COR-L47 (cell line): ENCODE measurements at places on chromosomes 4 and X.

DNA sequence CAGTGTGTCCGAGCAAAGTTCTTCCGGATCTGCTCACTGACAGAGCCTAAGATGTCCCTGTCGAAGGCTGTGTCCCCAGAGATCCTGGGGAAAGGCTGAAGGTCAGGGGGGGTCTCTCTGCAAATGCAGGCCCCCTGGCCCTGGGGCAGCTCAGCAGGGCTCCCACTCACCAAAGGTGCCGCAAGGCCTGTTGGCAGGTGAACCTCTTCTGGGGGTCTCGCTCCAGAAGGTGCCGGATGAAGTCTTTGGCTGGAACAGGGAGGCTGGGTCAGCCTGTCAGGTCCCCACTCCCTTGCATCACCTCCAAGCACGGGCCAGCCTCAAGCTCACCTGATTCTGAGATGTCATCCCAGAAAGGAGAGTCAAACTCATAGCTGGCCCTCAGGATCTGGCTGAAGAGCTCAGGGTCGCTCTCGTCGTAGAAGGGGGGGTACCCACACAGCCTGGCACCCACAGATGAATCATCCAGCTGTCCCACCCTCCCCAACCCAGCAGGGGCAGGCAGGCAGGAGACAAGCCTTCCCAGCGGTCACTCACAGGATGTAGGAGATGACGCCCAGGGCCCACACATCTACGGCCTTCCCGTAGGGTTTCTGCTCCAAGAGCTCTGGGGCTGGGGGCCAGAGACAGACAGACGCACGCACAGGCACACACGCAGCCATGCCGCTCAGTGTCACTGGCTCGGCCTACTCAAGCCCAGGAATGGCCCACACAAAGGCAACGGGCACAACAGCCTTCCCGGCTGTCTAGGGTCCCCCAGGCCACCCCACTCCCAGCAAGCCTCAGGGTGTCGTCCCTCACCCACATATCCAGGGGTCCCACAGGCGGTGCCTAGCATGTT, 2.6 kb downstream of the PNCK start:
- no peak for DNase-seq

DNA sequence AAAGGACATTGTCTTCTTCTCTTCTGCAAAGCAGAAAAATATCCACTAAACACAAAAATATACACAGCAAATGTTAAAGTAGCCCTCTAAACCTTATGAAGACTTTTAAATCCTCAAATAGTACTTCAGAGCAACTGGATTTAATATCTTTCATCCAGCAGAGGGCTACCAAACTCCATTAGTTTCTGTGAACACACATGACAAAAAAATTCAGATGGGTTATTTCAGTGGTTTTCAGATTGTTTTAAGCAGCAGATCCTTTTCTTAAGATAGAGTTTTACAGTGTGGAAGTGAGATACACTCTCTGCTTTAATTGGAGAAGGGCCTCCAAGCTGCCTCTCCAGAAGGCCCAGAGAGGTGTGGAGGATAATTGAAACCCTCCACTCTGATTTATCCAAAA, 56.7 kb downstream of the ANK2 start:
- peak; percentile 23 for DNase-seq

DNA sequence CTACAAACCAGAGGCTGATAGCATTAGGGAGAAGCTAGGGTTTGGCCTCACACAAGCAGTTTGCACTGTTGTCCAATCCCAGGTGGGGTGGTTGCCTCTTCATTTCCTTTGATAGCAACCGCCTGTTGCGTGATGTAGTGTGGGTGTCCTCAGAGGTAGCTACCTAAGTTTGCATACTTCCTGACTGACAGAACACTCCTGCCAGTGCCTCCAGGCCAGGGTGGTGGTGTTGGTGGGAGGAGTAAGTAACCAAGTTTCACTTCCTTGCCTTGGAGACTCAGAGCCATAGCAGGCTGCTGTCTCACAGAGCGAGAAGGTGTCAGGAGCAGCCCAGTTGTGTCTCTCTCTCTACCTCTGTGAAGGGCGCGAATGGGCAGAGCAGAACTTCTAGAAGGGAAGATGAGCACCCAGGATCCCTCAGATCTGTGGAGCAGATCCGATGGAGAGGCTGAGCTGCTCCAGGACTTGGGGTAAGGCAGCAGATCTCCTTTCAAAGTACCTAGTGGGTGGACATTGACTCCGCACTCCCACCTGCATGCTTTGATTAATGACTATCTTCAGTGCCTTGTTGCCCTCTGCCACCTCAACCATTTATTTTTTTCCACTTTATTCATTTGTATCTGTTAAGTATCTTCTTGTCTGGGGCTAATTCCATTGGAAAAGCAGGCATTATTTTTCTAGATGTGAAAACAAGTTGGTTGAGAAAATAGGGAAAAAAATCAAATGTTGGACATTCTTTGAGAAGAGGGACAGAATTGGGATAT, at the start of gene DAPP1:
Gene DAPP1, plus strand, starts transcription at position 283 of the 764 bp plus-strand sequence. Its CDS starts 87 bp downstream, at position 370.
- no peak for DNase-seq

GRCh38 chr4:38314663-38315062, 349.3 kb upstream of the KLF3 start:
- DNase-seq, result peak; percentile 32

- no peak for DNase-seq
These were observed 225.2 kb upstream of the ZFP42 start for GRCh38 chr4:187770345-187770744.

DNA sequence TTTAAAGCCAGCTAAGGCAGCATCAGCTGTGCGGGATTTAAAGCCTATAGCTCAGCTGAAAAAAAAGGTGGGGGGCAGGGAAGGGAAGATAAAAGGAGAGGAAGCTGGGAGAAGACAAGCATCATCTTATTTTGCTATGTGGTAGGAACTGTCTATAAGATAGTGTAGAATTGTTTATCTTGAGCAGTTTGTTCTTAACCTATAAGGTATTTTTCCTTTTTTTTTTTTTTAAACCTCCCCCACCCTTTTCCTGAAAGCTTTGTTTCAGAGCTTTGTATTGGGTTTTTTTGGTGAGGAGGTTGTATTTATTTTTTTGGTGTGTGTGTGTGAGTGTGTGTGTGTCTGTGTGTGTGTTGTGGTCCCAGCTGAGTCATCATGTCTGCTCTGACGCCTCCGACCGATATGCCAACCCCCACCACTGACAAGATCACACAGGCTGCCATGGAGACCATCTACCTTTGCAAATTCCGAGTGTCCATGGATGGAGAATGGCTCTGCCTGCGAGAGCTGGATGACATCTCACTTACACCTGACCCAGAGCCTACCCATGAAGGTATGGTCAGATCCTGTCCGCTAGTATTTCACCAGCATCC, 531 bp downstream of the RUFY3 start:
- peak; percentile 66 for DNase-seq

DNA sequence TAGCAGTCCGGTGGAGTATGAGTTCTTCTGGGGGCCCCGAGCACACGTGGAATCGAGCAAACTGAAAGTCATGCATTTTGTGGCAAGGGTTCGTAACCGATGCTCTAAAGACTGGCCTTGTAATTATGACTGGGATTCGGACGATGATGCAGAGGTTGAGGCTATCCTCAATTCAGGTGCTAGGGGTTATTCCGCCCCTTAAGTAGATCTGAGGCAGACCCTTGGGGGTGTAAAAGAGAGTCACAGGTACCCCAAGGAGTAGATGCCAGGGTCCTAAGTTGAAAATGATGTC, 852 bp downstream of the MAGEH1 start:
- DNase-seq, result no peak

DNA sequence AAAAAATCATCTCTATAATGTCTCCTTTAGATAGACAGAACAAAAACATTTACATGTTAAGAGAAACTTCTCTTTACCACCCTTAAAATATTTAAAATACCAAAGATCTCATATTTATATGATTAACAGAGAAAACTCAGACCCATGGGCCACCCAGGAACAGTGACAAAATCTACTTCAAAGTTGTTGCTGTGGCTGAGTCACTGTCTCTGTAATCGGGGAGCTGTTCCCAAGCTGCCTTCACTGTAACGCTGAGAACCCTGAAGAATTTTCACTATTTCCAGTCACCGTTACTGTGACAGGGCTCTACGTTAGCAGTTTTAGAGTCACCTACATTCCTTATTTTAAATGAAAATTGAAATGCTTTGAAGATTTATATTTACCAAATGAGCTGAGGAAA, 9.0 kb upstream of the DAPP1 start:
- DNase-seq, result no peak

DNA sequence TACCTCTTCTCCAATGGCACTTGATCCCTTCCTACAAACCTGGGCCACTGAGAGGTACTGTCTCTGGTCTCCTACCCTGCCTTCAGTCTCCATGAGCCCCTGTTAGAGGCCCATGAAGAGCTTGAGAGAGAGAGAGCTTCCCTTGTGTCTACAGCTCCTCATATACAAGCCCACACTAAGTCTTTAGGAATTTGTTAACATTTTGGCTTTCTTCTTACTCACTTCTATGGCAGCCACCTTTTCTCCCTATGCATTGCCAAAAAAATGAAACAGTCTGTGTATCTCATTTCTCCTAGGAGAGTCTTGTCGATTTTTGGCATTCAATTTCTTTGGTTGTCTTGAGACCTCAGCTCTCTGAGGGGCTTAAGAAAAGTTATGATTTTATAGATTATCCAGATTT, 90.9 kb upstream of the LNX1 start:
- no peak for DNase-seq

DNA sequence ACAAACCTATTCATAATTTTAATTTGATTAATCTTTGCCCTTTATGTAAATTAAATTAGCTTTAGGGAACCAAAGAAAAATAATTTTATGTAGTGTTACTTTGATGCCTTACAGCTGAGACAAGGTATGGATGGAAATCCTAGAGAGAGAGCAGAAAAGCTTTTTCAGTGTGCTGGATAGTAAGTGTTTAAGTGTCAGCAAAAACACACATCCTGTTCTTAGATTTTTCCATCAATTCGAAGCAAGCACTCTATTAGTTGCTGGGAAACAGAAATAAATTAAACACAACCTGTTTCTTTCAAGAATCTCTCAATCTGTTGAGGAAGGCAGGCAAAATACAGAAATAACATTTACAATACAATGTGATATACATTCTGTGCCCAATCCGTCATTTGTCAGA, 327.8 kb downstream of the GALNTL6 start:
- no peak for DNase-seq

DNA sequence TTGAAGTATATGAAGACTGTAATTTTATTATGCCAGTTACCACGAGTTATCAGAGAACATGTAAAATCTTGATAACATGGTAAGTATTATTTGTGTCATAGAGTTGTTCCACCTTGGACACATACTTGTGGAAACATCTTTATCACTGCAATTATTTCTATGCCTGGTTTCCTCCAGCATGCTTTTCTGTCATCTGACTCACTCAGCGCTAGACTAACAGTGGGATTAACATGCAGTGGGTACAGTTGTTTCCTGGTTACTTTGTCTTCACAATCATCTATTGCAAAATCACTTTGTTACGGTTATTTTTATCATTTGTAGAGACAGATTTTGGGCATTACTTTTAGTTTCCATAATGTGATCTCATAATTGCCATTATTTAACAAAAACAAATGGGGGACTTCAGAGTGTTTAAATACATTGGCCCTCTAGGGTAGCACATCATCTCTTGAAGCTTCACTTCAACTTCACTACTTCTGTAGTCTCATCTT, at the start of gene STATH:
Gene STATH, plus strand, starts transcription at position 441 of the 491 bp plus-strand sequence. CDS start 2,472 bp downstream, outside the sequence.
- no peak for DNase-seq

DNA sequence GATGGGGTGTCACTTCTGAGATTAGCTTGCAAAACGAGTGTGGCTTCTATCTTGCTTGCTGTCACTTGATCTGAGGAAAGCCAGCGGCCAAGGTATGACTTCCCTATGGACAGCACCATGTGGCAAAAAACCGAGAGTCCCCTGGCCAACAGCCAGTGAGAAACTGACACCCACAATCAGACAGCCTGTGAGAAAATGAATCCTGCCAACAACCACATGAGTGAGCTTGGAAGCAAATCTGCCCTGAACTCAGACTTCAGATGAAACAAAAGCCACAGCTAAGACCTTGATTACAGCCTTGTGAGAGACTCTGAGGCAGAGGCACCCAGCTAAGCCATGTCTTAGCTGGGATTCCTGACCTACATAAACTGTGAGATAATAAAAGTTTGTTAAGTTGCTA, 45.5 kb downstream of the PPP1R2C start:
- no peak for DNase-seq
